Posterior vena cava (tissue), 2 donors: ENCODE measurements at places on chromosomes 3 and 15. TPM values are rescaled to one million over a fixed set of nuclear protein-coding genes. Genes with fewer than 3 reads are reported as not detected.

DNA sequence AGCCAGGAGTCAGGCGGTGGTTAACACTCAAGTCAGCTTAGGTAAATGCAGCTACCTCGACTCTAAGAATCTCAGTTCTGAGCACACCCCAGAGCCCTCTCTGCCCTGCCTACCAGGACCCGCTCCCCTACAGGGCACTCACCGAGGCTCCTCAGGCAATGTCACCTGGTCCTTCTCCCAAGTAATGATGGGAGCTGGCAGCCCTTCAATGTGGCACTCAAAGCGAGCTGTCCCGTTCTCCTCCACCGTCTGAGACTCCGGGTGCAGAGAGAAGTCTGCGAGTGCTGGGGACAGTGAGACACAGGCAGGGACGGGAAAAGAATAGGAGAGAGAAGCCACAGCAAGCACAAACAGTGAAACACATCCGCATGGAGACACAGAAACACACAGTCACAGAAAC, 12.7 kb downstream of the IGDCC4 start:
- no peak for DNase-seq

DNA sequence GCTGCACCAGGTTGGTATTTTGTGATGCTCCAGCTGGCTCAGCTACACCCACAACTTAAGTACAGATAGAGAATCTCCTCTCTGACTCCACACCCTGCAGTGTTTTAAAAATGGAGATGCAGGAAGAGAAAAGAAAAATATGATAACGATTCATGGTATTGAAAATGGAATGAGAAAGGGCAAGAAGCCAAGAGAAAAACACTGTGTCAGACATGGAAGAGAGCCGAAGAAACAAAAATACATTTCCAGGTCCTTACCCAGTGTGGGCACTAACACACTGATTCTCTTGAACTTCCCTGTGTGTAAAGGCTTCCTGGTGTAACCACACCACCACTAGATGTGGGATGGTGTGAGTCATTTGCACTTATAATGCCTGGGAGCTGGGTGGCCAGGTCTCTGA, 93.1 kb downstream of the GMPS start:
- no peak for DNase-seq

The SLC2A2 gene
- total RNA-seq: not detected

- no peak for DNase-seq
These were observed 52.8 kb downstream of the GPR160 start for GRCh38 chr3:170090601-170090981.

DNA sequence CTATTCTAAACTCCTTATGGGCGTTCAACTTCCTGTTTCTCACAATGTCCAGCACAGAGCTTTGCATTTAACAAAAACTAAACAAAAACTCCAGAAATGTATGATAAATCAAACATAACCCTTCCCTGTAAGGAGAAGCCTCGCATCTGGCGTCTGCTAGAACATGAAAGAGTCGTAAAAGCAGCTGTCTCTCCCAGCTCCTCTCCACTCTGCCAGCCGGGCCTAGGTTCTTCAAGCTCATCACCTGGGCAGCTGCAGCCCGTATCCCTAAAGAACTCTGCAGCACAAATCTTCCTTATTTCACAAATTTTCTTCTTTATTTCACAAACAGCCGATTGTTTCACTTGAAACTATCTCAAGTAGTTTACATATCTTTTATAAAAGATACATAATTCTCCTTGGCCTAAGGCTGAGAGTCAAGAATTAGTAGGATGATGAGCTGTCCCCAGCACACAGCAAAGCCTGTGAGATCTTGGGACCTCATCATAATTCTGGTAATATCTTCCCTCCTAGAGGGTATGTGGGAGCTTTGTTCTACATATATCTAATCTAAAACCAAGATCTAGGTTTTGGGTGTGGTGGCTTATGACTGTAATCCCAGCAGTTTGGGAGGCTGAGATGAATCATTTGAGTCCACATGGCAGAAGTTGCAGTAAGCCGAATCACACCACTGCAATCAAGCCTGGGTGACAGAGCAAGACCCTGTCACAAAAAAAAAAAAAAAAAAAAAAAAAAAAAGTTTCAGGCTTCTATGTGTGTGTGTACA, 35.3 kb downstream of the ANXA2 start:
- DNase-seq: no peak

GRCh38 chr3:123120573-123120972, 53.7 kb downstream of the PDIA5 start:
- no peak for DNase-seq

DNA sequence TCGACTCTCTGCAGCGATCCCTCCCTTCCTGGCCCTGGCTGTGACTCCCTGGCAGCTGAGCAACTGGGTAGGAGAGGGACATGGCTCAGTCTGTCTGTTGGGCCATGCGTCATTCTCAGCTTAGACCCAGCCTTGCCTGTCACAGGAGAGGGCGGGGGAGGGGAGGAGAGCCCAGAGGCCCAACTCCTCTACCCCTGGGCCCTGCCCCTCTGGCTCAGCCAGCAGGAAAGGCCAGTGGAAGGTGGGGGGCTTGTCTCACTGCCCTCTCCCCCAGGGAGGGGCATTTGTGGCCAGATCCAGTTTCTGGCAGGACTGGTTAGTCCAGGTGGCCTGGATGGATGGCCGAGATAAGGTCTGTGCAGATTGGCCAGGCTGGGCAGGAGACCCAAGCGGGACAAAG, 31.6 kb downstream of the DNAJB8 start:
- no peak for DNase-seq

- no peak for DNase-seq
These were observed 15.0 kb upstream of the PLSCR1 start for GRCh38 chr3:146559388-146559787.

The CORO2B gene
- 11.7 TPM for total RNA-seq

The GHRL gene
- total RNA-seq: 1.0 TPM

DNA sequence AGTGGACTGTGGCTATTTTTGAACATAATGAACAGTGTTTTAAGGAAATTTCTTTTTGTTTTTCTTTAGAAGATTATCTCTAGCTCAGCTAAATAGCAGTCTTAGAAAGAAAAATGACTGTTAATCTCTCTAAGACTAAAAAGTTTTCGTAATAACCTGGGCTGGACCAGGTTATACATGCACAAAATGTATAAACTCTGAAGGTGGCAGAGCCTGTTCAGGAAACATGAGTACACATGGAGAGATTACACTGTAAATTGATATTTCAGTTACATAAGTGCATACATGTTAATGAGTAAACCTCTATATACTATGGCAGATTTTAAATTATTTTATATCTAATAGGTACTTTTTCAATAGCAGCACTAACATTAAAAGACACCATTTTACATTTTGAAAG, 258.2 kb upstream of the CFAP20DC start:
- no peak for DNase-seq

DNA sequence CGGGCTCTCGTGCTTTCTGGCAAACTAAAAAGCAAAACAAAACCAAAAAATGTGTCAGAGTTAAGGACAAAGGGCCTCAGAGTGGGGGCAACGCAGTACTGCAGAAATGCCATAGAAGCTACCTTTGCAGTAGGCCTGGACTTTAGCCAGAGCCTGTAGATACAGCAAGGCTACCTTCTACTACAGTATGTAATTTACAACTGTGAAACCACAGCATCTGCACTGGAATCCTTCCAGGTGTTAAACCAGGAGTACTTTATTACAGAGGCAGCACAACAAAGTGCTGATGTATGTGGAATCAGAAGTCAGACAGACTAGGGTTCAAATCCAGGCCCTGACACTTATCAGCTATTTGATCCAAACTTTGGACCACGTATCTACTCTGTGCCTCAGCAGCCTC, 34.9 kb downstream of the RUBCN start:
- no peak for DNase-seq
